ENCODE measurements at places on chromosomes 2 and 18.

GRCh38 chr2:173692068-173692467 lies 273.1 kb downstream of the SP3 start:
- no peak for DNase-seq

GRCh38 chr2:181420259-181421130 lies 36.7 kb upstream of the ITGA4 start:
- no peak for DNase-seq

DNA sequence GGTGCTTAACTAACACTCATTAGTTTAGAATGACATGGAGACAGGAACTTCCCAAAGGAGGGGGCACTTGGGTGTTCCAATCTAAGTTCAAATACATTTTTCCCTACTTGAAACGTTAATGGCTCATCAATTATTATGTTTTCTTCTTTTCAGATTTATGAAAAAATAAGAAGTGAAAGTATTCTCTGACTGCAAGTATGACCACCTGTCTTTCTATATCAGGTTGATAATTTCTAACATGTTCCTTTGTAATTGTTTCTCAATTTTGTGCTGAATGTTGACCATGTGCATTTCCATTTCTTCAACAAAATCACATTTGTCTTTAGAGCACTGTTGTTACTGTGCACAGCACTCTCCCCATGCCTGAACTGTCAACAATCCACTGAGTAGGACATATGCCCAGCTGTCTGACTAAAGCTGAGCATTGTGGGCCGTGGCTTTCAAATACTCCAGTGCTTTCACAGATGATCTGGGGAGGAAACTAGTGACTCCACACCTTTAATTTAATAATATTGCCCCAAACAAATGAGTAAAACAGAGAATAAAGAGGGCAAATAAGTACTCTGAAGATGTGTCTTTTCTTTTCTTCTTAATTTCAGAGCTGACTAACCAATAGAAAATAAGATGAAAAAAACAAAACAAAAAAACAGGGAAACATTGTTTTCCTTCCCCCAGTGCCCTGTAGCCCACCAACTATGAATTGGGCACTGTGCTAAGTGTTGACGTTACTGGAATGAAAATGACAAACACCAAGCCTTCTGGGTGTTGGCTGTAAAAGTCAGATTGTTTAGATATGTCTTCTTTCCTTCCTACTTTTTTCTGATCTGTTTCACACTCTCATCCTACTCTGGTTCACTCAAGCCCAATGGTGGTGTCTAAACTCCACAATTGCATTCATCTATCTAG lies 16.0 kb downstream of the LANCL1 start:
- DNase-seq, result no peak

DNA sequence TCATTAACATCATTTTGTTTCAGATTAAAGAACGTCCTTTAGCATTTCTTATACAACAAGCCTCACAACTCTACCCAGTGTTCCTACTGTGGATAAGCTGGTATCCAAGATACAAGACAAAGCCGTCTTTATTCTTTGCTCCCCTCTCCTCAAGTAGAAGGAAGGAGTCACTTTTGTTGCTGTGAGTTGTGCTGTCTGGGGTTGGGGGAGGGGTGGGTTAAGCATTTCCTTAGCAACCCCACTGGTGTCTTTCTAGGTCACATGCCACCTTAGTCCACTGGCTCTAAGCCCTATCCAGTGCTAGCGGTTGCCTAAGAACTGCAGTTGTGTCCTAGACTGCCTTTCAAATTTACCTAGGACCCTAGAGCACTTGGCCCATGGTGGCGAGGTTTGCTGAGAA lies 155.6 kb upstream of the PIEZO2 start:
- no peak for DNase-seq

- DNase-seq, result no peak
These were observed 240.1 kb upstream of the HDAC4 start for GRCh38 chr2:239640676-239641578.

DNA sequence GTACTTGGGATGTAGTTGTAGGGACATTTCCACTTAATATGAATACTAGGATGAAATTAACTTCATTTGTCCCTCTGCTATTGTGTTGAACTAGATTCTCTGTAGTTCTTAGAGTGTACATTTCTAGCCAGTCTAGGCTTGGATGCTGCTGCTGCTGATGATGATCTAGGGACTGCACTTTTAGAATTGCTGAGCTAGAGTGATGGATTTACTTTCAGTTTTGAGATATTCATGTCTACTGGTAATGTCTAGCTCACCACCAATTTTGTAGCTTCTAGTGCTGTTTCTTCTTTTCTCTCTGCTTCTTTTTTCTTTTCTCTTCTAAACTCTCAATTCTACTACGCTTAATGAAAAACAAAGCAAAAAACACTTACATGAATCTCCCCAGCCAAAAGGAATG lies 49.4 kb downstream of the MRPS9 start:
- no peak for DNase-seq

GRCh38 chr18:55302167-55302833 lies 285.7 kb downstream of the TCF4 start:
- DNase-seq, result no peak

DNA sequence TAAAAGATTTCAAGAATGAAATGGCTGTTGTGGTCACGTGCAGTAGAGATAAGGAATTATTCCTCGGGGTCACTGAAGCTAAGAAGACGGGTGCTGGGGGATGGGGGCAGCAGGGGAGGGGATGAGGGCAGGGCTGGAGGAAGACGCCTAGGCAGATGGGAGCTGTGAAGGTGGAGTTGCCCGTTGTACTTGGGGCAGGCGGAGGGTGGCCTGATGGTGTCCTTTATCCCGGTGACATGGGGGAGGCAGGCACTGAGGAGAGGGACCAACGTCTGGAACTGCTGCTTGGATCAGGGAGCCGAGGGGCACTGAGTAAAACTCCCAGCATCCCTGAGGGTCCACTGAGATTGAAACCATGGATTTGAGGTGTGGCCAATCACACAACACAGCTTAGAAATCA lies 64.9 kb downstream of the ZCCHC2 start:
- DNase-seq, result no peak

DNA sequence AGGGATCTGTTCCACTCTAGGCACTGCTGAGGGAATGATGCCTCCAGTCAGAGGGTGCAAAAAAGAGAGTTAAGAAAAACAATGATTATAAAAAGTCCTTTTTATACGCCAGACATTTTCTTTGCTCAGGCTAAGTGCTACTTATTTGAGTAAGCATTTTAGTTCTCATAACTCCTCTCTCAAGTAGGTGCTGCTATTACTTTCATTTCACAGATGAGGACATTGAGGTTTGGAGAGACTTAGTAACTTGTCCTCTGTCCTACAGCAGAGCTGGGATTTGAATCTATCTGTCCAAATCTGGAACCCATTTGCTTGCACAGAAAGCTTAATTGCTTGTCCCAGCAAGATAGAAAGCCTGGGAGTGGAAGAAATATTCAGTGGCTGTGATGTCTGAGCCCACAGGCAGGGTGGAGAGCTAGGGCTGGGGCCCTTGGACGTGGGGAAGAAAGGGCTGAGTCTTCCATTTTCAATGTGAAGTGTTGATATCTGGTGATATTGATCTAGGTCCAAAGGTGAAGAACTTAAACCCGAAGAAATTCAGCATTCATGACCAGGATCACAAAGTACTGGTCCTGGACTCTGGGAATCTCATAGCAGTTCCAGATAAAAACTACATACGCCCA lies 5.8 kb downstream of the IL37 start:
- DNase-seq, result no peak

DNA sequence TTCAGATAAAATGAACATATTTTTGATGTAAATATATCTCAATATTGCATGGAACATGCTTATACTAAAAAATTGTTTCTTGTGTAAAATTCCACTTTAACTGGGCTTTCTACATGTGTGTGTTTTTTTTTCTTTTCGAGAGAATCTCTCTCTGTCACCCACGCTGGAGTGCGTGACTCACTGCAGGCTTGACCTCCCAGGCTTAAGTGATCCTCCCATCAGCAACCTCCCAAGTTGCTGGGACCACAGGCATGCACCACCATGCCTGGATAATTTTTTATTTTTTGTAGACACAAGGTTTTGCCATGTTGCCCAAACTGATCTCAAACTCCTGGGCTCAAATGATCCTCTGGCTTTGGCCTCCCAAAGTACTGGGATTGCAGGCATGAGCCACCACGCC lies 254.6 kb downstream of the LOXHD1 start:
- no peak for DNase-seq

DNA sequence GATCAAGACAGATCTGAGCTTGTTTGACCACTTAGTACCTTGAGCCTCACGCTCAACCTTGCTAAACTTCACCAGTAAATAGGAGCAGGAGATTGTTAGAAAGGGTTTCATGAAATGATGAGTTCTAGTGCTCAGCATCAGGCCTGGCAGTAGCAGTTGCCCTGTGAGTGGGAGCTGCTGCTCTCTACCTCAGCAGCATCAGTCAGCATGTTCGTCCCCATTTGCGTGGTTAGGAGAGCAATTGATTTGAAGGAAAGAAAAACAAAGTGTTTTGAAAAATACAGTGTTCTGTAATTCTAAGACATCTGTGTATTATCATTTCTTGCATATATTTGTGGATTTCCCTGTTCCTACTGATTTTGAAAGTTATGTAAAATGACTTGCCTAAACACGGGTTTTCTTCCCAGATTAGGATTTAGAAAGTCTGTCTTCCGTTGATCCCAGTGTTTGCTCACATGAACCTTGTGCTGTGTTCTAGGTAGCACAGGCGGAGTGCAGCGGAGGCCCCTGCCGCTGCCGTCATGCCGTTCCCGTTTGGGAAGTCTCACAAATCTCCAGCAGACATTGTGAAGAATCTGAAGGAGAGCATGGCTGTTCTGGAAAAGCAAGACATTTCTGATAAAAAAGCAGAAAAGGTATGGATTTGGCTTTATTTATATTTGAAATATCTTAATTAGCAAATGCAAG lies 47.0 kb downstream of the CAB39 start:
- DNase-seq, result no peak

DNA sequence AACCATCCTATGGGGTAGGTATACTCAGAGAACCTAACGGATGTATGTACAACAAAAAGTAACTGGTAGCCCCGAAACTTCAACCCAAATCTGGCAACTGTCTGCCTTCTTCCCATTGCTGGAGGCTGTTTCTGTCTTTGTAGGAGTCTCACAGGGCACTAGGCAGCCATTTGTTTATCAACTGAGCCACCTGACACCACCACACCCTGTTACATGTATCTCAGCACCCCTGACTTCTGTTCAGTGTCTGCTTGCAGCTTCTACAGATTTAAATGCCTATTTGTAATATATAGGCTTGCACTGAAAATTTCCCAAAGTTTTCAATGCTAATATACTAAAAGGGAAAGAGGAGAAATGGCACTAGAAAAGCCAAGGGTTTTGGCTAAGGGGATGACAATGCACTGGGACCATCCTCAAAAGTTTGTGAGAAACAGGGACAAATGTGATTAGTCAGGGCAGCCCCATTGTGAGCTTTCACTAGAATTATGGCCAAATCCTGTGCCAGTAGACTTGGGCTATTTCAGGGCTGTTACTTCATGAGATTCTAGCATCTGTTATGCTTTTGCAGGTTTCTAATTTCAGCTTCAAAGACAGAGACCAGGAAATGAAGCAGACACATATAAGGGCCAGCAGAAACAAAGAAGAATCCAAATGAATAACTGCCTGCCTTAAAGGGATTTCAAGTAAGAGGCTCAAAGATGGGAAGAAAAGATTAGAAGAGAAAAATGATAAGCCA lies 103.3 kb downstream of the MYO5B start:
- no peak for DNase-seq

GRCh38 chr2:128523457-128523856 lies 204.8 kb upstream of the HS6ST1 start:
- DNase-seq, result no peak

DNA sequence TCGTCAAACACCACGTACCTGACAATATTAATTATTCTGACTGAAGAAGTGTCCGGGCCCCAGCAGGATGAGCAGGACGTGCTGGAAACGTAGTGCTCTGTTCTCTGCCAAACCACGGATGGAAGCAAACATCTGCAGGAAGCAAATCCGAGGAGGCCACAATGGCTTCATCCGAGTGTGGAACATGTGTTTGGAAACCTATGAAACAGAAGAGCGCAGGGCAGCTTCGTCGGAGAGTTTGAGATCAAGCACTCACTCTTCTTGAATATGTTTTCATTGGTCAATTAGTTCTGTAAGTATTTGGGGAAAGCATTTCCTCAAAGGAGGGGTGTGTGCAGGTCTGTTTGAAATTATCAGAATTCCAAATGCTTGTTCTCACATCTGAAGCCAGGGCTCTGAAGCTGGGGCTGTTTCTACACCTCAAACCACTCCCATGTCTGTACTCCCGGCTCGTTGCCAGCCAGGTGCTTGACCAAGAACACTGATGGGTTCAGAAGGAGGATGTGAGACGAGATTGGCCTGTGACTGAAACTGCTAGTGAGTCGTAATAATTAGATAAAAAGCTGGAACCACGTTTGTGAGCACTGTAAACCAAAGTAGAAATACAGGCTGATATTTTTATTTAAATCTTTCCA lies 356.6 kb upstream of the SALL3 start:
- no peak for DNase-seq

- DNase-seq, result peak; percentile 34
These were observed at the start of gene MAP3K20 for GRCh38 chr2:173075781-173076580. TSS of gene MAP3K20 (plus strand) at chr2:173075846. CDS start at chr2:173091032, 15,186 bp downstream.

DNA sequence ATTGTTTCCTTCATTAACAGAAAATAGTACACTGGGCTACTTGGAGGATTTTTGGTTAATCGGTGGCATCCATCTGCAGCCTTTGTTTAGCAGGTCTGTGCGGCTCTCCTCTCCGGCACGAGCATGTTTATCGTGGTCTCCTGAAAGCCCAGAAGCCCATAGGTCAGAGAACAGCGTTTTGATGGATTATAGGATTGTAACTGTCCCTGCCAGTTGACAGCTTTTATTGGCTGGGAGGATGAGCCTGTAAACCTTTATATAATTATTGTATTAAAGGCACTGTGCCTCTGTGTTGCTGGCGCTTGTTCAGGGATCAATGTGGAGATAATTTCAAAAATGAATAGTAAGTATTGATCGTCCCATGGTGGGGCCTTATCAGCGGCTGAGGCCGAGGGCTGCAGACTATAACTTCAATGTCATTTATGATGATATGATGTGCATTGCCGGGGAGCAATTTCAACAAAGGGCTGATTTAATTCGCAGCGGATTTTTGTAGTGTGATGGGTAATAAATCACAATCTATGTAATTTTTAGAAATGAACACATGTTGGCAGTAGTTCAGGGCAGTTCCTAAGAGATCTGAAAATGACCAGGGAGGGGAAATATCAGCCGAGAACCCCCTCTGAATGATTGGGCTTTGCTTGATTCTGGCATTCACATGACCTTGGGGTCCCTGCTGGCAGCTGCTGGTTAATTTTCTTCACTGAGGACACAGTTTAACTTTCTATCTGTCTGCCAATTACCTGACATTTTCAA lies 736.1 kb downstream of the GALR1 start:
- DNase-seq, result no peak

GRCh38 chr2:37753758-37754157 lies 82.3 kb upstream of the CDC42EP3 start:
- DNase-seq, result no peak

GRCh38 chr18:7617738-7618422 lies 50.8 kb downstream of the PTPRM start:
- DNase-seq, result no peak

- no peak for DNase-seq
These were observed 399.0 kb upstream of the ID2 start for GRCh38 chr2:8282858-8283252.

DNA sequence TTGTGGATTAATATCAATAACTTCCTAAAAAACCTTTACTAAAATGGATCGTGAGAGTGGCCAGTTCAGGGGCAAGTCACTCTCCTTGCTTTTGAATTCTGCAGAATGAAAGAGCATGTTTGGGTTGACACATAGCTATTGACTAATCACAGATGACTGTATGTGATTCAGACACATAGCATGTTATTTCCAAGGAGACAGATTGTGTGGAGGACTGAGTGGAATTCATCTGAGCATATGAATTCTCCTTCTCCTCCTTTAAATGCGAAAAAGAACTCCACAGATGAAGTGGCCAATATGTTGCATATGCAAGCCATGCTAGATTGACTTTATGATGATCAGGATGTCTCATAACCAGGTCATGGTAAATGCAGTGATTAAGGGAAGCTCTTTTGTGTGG lies 249.4 kb upstream of the FAM98A start:
- DNase-seq, result no peak
